ENCODE measurements at places on chromosomes 3 and 15.
A peak's percentile ranks its signal among the peaks of the same experiment; 100 is the strongest.

DNA sequence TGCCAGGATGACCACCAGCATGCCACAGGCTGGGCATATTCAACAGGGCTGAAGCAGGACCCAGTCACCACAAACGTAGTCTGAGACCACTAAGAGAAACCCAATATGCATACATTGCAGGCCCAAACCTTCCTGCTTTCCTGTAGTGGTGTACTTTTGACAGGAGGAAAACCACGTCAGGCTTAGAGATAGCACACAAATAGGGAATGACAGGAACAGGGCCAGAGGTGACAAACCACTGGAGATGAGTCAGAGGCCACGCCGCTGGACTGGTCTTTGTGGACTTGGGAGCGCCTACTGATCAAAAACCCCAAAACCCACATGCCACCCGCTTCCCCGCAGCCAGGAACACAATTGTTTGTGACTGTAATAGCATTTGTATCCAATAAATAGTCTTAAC lies 3.6 kb upstream of the EFCAB12 start:
- H3K4me1 ChIP-seq = peaks cover 48% of the 10 kb centered on the region
- H3K36me3 ChIP-seq = peaks cover 60% of the 10 kb centered on the region
- no peak for DNase-seq
- H3K4me3 ChIP-seq = no peak overlapping the region
- peaks cover 2% of the 10 kb centered on the region for H3K27me3 ChIP-seq

DNA sequence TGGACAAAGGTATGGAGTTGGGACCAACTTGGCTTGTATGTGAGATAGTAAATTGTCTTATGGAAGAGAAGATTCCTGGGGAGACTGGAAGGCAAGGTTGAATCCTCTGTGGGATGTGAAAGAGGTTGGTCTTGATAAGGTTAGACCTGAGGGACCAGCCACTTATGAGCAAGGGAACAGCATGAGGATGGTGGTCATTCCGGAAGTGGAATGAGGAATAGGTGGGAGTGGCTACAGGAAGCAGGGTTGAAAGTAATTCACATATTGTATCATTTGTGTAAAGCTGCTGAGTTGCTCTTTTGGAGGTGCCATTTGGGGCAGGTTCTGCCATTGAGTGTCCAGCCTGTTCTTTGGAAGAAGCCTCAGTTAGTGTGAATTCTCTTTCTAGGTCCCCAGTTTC lies 13.2 kb downstream of the USP13 start:
- H3K27me3 ChIP-seq = no peaks in the 10 kb centered on the region
- peaks cover 2% of the 10 kb centered on the region for H3K4me1 ChIP-seq
- H3K27ac ChIP-seq = no peak overlapping the region
- no peak for DNase-seq
- H3K36me3 ChIP-seq = no peaks in the 10 kb centered on the region

GRCh38 chr15:27218426-27218825 lies 247.4 kb downstream of the GABRG3 start:
- no peak for DNase-seq
- H3K4me3 ChIP-seq = no peak overlapping the region
- H3K27me3 ChIP-seq = no peaks in the 10 kb centered on the region
- no peaks in the 10 kb centered on the region for H3K4me1 ChIP-seq

DNA sequence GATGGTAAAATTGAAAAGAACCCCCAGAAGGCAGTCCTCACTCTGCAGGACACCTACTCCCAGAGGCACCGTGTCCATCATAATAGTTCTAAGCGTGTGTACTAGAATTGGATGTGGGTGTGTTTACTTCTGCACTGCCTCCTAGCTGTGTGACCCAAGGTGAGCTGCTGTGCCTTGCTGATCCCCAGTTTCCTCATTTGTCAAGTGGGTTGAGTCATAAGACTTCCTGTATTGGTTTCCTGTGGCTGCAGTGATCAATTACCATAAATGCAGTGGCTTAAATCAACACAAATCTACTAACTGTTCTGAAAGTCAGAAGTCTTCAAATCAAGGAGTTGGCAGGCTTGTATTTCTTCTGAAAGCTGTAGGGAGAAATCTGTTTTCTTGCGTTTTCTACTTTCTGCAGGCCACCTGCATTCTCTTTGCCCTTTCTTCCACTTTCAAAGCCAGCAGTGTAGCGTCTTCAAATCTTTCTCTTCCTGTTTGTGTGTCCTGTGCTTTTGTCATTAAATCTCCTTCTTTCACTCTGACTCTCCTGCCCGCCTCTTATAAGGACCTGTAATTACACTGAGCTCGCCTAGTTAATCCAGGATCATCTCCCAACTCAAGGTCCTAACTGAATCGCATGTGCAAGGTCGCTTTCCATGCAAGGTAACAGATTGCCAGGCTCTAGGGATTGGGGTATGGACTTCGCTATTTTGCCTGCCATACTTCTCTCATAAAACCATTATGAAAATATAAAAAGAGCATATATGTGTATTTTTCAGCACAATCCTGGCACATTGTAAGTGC lies 59.0 kb downstream of the RORA start:
- H3K4me3 ChIP-seq = no peak overlapping the region
- H3K4me1 ChIP-seq = peaks cover 16% of the 10 kb centered on the region
- H3K27me3 ChIP-seq = peaks cover 13% of the 10 kb centered on the region

GRCh38 chr3:129032716-129033115 lies 27.9 kb upstream of the GP9 start:
- no peaks in the 10 kb centered on the region for H3K36me3 ChIP-seq
- no peak for DNase-seq
- H3K27ac ChIP-seq = no peak overlapping the region
- no peak overlapping the region for H3K4me3 ChIP-seq
- peaks cover 12% of the 10 kb centered on the region for H3K4me1 ChIP-seq

DNA sequence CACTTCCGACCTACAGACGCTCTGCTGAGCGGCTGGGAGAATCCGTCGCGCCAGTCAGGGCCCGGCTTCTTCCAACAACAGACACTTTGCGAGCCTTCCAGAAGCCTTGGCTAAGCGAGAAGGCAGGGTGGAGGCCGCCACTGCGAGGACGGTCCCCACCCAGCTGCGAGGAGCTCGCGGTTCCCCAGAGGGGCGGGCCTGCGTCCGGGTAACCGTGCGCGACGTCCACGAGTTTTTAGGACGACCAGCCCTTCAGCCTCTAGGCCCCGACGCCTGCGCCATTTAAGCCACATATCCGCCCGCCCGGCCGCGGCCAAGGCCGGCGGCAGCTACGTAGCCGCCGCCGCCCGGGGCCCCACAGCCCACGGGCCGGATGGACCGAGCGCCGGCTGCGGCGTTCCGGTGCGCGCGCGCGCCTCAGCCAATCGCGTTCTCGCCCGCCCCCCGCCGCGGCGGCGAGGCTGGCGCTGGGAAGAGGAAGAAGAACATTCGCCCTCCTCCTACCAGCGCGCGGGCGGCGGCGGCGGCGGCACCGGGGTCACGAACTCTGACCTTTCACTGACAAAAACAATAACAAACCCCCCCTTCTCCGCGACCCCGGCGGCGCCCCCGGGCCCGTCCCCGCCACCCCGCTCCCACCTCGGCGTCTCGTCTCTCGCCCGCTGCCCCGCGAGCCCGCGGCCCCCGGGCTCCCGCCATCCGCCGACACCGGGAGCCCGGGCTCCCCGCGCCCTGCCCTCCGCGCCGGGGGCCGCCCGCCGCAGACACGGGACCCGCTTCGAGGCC lies at the start of gene NR2C2:
Gene NR2C2 (plus strand): TSS at position 484 of the 786 bp plus-strand sequence. CDS start 56,332 bp downstream, outside the sequence.
- peak within 1 kb of the TSS; percentile 97 for H3K4me3 ChIP-seq
- peak within 1 kb of the TSS; percentile 100 for H3K27ac ChIP-seq
- H3K36me3 ChIP-seq = peaks cover 32% of the 10 kb centered on the region

GRCh38 chr15:89326316-89326715 lies 8.3 kb downstream of the POLG start:
- peak overlapping the region; percentile 57 for H3K27ac ChIP-seq
- H3K36me3 ChIP-seq = peaks cover 72% of the 10 kb centered on the region
- no peak overlapping the region for H3K4me3 ChIP-seq
- H3K27me3 ChIP-seq = no peaks in the 10 kb centered on the region

GRCh38 chr3:58679974-58680666 lies 13.5 kb upstream of the FAM3D start:
- H3K36me3 ChIP-seq = no peaks in the 10 kb centered on the region
- peaks cover 9% of the 10 kb centered on the region for H3K4me1 ChIP-seq
- no peak for DNase-seq
- no peak overlapping the region for H3K4me3 ChIP-seq
- no peak overlapping the region for H3K27ac ChIP-seq
- peaks cover 12% of the 10 kb centered on the region for H3K27me3 ChIP-seq

DNA sequence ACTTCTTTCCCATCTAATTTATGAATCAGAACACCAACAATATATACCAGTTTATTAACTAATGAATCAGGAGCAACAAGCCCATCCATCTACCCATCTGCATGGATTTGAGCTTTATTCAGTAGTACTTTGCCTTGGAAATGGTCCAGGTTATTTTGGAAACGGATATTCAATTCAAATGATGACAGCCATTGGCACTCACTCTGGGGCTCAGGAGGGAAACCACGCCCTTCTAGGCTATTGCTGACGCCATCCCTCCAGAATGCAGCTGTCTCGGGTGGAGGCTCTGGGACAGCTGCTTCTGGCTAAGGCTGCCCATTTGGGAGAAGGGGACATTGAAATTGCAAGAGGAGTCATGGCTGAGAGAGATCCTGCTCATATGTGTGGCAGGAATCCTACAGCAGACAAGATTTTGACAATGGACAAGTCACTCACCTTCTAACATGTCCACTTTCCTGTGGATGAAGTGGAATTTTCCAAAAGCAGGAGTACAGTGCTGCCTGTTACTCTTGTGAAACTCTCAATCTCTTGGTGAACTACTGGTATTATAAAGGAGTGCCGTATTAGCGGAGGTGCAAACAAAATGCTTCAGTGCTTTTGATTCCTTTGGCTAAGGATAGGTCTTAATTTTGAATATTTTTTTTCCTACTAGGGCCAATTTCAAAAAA lies 29.3 kb upstream of the TRAK1 start:
- no peak overlapping the region for H3K4me3 ChIP-seq
- no peak for DNase-seq
- H3K4me1 ChIP-seq = peaks cover 17% of the 10 kb centered on the region
- peaks cover 4% of the 10 kb centered on the region for H3K36me3 ChIP-seq
- no peaks in the 10 kb centered on the region for H3K27me3 ChIP-seq
- no peak overlapping the region for H3K27ac ChIP-seq

All from activated CD8-positive, alpha-beta T cell treated with anti-CD3 and anti-CD28 coated beads for 36 hours (primary cell).